ENCODE measurements at places on chromosomes 2 and 18.

DNA sequence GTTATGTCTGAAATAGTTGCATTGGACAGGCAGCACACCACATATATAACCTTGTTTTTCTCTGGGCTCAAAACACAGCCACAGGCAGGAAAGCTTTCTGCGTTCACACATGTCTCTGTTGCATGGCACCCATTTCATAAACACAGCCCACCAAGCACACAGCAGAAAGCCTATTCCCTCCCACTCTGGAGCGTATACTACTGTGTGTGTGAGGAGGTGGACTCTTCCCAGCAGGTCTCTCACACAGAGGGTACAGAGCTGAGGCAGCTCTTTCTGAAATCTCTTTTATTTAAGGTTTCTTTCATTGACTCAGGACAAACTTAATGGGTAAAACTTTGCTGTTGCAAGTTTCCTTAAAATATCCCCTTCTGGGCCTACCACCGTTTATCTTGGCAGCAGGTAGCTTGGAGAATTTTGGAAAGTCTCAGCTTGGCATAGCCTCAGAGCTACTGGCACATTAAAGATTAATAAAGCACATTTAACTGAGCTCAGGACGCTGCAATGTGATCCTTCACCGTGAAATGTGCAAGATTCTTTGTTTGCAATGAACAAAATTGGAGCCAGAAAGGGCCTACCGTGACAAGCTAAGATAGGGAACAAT lies 105.1 kb upstream of the NCKAP5 start:
- DNase-seq, result no peak

GRCh38 chr2:219626540-219626939 lies 890 bp upstream of the SLC4A3 start:
- no peak for DNase-seq

- no peak for DNase-seq
Measured at GRCh38 chr18:12772111-12772510, 69.3 kb downstream of the PSMG2 start.

GRCh38 chr2:170525566-170525900 lies 189.6 kb upstream of the SP5 start:
- DNase-seq, result no peak

GRCh38 chr2:12884713-12885282 lies 168.1 kb downstream of the TRIB2 start:
- DNase-seq, result no peak

All from Karpas-422 (cell line).